Stimulated activated CD4-positive, alpha-beta T cell treated with anti-CD3 and anti-CD28 coated beads, Interleukin-12 subunit alpha, Interleukin-12 subunit beta, amount 100 ng/mL, for 48 hours (primary cell): ENCODE measurements at places on chromosomes 2 and 18.

- DNase-seq, result no peak
Measured at GRCh38 chr2:9666306-9666705, 35.5 kb upstream of the YWHAQ start.

DNA sequence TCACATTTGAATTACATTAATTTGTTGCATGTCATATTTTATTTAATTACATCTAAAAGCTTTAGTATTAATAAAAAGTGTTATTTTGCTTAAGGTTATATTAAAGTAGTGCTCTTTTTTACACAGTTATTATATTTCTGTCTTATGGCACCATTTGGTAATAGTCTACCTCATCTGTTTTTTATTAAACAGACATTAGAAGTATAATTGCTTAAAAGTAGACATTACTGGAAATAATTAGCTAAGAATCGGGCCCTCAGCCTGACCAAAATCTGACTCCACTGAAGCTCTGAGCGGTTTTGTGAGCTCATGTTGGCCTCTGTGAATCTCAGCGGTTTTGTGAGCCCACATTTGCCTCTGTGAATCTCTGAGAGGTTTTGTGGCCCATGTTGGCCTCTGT is 102.5 kb upstream of the SNTG2 start:
- DNase-seq, result no peak

GRCh38 chr2:222959358-222959757 is 92.6 kb upstream of the KCNE4 start:
- DNase-seq, result no peak

DNA sequence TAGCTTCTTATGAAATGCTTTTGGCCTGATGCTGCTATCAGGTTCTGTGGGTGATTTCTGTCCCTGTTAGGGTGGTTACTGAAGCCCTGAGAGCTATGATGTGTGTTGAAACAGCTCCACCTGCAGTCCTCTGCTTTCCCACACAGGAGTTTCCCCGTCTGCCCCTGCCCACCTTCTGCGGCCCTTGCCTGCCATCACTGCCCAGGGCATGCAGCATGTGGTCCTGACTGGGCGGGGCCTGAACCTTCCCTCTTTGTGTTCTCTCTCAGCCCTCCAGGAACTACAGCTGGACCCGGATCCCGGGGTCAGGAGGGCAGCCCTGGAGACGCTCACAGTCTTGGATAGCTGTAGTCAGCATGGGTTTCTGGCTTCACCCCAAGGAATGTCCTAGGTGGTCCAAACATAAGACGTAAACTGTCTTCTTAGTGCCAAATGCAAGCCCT is 21.4 kb downstream of the HJURP start:
- DNase-seq, result no peak

- no peak for DNase-seq
Measured at GRCh38 chr2:133420788-133421187, 147.5 kb downstream of the NCKAP5 start.

- no peak for DNase-seq
Measured at GRCh38 chr18:34611904-34612303, 98.2 kb upstream of the DTNA start.

- DNase-seq, result no peak
Measured at GRCh38 chr2:143162997-143163396, 33.8 kb downstream of the ARHGAP15 start.

DNA sequence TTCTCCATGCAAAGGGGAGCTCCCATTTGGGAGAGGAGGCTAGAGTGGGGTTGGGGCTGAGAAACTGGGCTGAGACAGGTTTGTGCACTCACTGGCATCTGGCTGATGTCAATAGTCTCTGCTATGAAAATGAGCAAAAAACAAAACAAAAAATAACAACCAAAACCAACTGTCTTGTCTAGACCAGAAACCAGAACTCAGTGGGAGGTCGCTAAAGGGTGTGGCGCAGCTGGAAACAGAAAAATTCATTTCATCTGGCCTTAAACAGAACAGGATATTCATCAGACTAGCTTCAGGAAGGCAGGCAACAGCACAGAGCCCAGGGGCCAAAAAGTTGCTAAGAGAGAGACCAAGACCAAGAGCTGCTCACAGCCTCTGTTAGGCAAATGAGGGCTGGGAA is 126.1 kb downstream of the THNSL2 start:
- no peak for DNase-seq

- DNase-seq, result no peak
Measured at GRCh38 chr18:34042423-34043146, 182.1 kb downstream of the NOL4 start.

DNA sequence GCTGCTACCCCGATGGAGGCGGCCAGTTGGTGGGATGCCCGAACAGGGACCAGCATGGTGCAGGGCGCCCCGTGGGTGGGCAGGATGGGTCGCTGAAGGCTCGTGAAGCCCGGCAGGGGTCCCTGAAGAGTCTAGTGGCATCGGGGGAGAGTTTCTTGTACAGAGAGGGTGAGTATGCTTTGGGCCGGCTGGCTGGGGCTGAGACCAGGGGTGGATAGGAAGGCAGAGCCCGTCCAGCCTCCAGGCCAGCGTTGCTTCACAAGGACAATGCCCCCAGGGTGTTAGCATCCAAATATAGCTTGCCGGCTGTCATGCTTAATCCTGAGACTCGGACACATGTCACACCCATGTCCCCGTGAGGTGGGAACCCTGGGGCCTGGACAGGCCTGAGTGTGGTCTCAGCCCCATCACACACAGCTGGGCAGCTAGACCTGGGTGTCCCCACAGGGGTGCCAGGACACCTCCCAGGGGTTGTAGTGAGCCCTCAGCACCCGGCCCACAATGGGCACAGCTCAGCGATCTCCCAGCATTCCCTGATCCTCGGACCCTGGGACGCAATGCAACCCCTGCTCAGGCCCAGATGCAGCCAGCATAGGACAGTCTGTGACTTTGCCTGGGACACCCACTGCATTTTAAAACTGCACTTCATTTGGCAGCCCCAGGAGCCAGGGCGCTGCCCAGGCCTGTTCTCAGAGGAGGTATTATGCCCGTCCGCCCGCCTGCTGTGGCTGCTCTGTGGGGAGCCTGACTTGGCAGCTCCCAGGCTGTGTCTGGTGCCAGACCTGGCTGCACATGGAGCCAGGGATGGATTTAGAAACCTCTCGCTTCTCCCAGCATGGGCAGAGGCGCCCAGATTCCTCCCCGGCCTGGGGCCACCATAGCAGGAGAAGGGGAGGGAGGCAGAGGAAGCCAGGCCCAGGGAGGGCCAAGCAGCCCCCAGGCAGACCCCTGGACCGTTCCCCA is 36.4 kb downstream of the RAMP1 start:
- DNase-seq, result no peak

DNA sequence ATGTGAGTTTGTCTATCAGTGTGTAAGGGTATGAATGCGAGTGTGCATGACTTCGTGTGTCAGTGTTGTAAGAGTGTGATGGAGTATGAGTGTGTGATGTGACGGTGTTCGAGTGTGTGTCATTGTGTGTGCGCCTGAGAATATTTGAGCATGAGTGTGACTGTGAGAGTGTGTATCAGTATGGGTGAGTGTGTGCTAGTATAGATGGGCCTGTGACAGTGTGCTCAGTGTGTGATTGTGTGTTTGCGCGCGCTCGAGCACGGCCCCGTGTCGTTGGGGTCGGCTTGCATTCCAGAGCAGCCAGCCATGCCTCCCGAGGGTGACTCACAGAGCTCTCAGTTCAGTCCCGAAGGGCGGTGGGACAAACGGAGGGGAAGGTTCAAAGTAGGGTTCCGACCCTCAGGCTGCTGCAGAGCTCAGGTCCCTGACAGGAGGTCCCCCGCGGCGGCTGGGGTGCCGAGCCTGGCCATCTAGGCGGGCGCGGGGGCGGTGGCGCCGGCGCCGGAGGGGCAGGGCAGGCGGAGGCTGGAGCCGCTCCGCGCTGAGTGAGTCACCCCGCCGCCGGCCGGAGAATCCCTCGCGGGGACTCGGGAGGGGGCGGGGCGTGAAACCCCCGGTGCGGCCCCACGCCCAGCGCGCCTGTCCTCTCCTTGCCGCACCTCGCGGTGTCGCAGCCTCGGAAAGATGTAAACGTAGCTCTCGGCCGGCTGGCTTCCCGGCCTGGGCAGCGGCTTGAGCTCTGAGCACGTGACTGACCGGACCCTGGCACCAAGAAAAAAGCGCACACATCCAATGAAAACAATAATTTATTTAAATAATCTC is 3.8 kb downstream of the DLX2 start:
- DNase-seq, result no peak

- DNase-seq, result no peak
Measured at GRCh38 chr2:217283460-217283859, 423.6 kb upstream of the TNP1 start.

DNA sequence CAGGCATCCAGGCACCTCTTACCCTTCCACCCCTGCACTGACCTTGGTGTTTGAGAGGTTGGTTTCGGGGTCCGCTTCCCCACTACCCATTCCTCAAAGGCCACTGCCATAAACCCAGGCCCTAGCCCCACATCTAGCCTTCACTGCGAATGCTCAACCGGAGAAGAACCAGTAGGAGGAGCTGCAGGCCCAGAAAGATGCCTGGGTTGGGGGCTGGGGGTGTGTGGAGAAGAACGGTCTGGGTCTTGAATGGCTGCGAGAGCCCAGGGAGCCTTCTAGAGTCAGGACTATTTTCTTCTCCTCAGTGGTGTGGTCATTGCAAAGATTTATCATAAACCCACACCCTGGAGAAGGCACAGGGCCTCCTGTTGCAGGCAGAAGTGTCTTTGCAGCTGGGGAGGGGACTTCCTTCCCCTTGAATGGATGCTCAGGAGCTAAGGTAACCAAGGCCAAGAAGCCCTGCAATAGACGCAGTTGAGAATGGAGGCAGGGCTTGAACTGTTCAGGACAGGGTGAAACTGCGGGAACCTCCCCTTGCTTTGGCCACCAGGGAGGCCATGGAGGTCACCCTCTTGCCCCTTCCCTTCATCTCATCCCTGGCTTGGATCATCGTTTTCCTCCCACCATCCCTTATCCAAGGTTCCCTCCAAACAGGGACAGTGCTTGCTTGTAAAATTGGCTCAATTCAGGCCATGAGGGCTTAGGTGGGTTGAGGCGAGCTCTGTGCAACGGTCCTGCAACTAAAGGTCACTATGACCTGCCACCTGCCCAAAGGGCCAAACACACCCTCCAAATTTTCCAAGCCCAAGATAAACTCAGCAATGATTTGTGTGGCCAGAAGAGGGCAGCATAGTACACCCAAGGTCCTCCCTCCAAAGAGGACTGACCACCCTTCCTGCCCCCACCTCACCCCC is 20.9 kb downstream of the THNSL2 start:
- DNase-seq, result peak; percentile 9

GRCh38 chr2:30243231-30243630 is 11.9 kb downstream of the LBH start:
- DNase-seq, result no peak

GRCh38 chr2:213187833-213188532 is 36.6 kb upstream of the IKZF2 start:
- DNase-seq, result no peak
